ENCODE measurements at places on chromosomes 7 and 10.

GRCh38 chr10:3487228-3487627 lies 297.8 kb downstream of the KLF6 start:
- no peak overlapping the region for H3K4me3 ChIP-seq
- H3K27ac ChIP-seq = no peak overlapping the region
- H3K4me1 ChIP-seq = peaks cover 21% of the 10 kb centered on the region
- DNase-seq = no peak
- peaks cover 26% of the 10 kb centered on the region for H3K27me3 ChIP-seq

GRCh38 chr7:109696723-109697122 lies 1127.0 kb downstream of the DNAJB9 start:
- DNase-seq = no peak
- no peaks in the 10 kb centered on the region for H3K36me3 ChIP-seq
- H3K27me3 ChIP-seq = no peaks in the 10 kb centered on the region
- no peak overlapping the region for H3K4me3 ChIP-seq
- H3K27ac ChIP-seq = no peak overlapping the region

GRCh38 chr10:82277591-82277990 lies 402.6 kb downstream of the NRG3 start:
- H3K4me3 ChIP-seq = no peak overlapping the region
- no peaks in the 10 kb centered on the region for H3K4me1 ChIP-seq
- H3K27me3 ChIP-seq = no peaks in the 10 kb centered on the region
- H3K36me3 ChIP-seq = no peaks in the 10 kb centered on the region
- no peak for DNase-seq

- H3K4me3 ChIP-seq = no peak overlapping the region
- no peaks in the 10 kb centered on the region for H3K27me3 ChIP-seq
- no peak for DNase-seq
- no peaks in the 10 kb centered on the region for H3K36me3 ChIP-seq
- H3K4me1 ChIP-seq = no peaks in the 10 kb centered on the region
- H3K27ac ChIP-seq = no peak overlapping the region
These were observed 544.8 kb downstream of the CNTNAP2 start for GRCh38 chr7:146661435-146661834.

- DNase-seq = no peak
- no peaks in the 10 kb centered on the region for H3K27me3 ChIP-seq
These were observed 23.0 kb upstream of the MSS51 start for GRCh38 chr10:73456187-73456890.

DNA sequence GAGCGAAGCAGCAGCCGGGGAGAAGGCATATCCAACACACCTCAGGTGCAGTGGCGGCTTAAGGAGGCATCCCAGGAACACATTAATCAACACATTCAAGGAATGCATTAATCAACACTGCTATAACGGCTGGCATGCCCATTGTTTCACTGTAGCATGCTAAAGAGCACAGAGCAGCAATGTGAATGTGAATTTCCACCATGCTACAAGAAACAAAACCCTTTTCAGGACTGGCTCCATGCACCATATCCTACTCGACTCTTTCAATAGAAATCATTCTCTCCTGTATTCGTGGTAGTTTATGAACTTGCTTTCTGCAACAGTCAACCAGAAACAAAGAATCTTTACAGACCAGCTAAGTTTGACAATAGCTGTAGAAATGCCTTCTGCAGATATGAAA lies 149.0 kb downstream of the NRCAM start:
- peaks cover 12% of the 10 kb centered on the region for H3K27me3 ChIP-seq
- no peak overlapping the region for H3K27ac ChIP-seq
- no peak overlapping the region for H3K4me3 ChIP-seq
- H3K36me3 ChIP-seq = no peaks in the 10 kb centered on the region

GRCh38 chr10:43260911-43261577 lies 5.8 kb downstream of the RASGEF1A start:
- no peak overlapping the region for H3K27ac ChIP-seq
- peaks cover 26% of the 10 kb centered on the region for H3K27me3 ChIP-seq
- no peak for DNase-seq
- H3K4me3 ChIP-seq = no peak overlapping the region
- no peaks in the 10 kb centered on the region for H3K36me3 ChIP-seq

DNA sequence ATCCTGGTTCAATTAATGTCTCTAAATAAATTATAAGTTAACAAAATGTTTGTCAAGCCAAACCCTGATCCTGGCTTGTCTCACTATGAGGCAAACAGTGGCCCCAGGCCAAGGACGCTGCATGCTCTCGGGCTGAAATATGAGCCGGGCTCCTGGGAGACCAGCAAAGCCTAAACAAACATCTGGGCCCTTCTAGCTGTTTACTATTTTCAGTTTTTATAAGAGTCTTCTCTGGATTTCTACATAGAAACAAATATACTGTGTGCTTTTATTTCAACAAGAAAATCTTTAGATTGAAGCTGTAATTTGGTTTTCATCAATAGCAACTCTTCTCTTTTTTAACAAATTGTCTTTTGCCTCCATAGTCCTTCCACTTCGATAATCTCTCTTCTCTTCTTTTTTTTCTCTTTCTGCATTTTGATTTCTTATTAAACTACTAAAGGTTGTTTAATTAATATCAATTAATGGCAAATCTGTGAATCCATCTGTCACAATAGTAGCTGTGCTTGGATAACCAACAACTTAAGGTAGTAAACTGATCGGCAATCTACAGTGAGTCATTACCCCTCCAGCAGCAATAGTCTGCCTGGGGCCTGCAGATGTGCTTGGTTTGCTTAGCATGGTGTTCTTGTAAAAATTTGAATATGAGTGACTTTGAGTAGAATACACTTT lies 83.3 kb upstream of the DNAJC1 start:
- no peaks in the 10 kb centered on the region for H3K4me1 ChIP-seq
- H3K27ac ChIP-seq = no peak overlapping the region
- peaks cover 32% of the 10 kb centered on the region for H3K27me3 ChIP-seq
- no peak overlapping the region for H3K4me3 ChIP-seq
- no peaks in the 10 kb centered on the region for H3K36me3 ChIP-seq
- no peak for DNase-seq

- DNase-seq = no peak
- H3K4me1 ChIP-seq = no peaks in the 10 kb centered on the region
- H3K4me3 ChIP-seq = no peak overlapping the region
- H3K27me3 ChIP-seq = no peaks in the 10 kb centered on the region
- no peak overlapping the region for H3K27ac ChIP-seq
These were observed 184.7 kb downstream of the PLPP4 start for GRCh38 chr10:120641695-120642094.

GRCh38 chr10:70221030-70221429 lies 12.2 kb downstream of the PPA1 start:
- DNase-seq = no peak
- H3K36me3 ChIP-seq = peaks cover 74% of the 10 kb centered on the region
- no peaks in the 10 kb centered on the region for H3K27me3 ChIP-seq

- no peaks in the 10 kb centered on the region for H3K4me1 ChIP-seq
- no peaks in the 10 kb centered on the region for H3K36me3 ChIP-seq
- H3K27me3 ChIP-seq = no peaks in the 10 kb centered on the region
- DNase-seq = no peak
- H3K27ac ChIP-seq = no peak overlapping the region
These were observed 308.2 kb downstream of the IPMK start for GRCh38 chr10:57959318-57960006.

GRCh38 chr10:122476333-122476695 lies 15.0 kb downstream of the HTRA1 start:
- peaks cover 22% of the 10 kb centered on the region for H3K27me3 ChIP-seq
- H3K27ac ChIP-seq = no peak overlapping the region
- H3K4me1 ChIP-seq = peaks cover 10% of the 10 kb centered on the region
- H3K36me3 ChIP-seq = no peaks in the 10 kb centered on the region

All from activated T-cell treated with anti-CD3 and anti-CD28 coated beads, Interleukin-2, amount 50 U/mL, for 24 hours (primary cell).